Kidney (tissue), 22 donors: ENCODE measurements at places on chromosomes 2 and 18. TPM values are rescaled to one million over a fixed set of nuclear protein-coding genes. Genes with fewer than 3 reads are reported as not detected.

DNA sequence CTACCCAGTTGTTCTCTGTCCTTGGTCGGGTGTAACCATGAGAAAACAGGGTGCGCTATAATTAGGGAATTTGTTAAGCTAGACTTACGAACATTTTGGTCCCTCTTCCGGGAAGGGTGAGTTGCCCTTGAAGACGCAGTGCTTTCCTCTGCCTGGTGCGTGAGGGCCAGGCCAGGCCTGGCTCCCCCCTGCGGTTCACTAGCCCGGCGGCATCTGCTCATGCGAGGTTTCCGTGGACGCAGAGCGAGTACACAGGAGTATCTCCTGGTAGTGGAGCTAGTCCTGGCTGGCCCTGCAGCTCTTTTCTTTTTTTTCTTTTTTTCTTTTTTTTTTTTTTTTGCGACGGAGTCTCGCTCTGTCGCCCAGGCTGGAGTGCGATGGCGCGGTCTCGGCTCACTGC is 148.8 kb downstream of the PTGR3 start:
- DNase-seq = no peak

DNA sequence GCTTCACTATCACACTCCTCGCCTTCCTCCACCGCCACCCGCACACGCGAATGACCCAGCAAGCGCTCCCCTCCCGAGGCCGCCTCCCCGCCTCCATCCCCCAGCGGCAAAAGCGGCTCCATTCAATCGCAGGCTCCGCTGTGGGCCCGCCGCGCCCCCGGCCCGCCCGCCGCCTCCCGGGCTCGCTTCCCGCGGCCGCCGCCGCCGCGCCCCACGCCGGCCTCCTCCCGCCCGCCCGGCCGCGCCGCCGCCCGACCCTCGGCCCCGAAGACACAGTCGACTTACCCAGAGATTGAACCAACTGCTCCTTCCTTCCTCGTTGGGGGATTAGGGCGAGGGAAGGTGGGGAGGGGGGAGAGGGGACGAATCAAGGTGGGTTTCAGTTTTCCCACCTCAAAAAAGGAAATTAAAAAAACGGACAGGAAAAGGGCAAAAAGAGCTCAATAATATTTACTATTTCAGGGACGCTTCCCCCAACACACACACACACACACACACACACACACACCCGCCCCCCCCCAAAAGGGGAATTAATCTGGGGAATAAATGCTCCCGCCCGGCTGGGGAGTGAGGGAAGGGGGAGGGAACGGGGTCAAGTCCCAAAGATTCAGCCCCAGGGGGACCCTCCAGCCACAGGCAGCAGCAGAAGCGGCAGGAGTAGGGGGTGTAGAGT is 743 bp downstream of the XPO1 start:
- peak; percentile 62 for DNase-seq

DNA sequence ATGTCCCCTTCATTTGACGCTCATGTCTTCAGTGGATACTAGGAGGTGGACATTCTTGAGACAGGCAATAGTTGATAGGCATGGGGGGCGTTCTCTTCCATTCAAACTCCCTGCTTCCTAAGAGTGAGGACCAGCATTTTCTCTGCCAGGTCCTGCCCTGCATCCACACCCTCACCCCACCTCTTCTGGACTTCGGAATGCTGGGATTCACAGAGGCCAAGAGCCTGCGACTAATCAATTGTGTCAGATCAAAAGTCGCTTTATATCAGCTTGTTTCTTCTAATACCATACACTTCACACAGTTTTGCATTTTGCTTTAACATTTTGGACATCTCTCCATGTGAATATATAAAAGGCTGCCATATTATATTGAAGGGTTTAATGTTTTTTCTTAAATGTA is 210.7 kb downstream of the CCDC102B start:
- no peak for DNase-seq

DNA sequence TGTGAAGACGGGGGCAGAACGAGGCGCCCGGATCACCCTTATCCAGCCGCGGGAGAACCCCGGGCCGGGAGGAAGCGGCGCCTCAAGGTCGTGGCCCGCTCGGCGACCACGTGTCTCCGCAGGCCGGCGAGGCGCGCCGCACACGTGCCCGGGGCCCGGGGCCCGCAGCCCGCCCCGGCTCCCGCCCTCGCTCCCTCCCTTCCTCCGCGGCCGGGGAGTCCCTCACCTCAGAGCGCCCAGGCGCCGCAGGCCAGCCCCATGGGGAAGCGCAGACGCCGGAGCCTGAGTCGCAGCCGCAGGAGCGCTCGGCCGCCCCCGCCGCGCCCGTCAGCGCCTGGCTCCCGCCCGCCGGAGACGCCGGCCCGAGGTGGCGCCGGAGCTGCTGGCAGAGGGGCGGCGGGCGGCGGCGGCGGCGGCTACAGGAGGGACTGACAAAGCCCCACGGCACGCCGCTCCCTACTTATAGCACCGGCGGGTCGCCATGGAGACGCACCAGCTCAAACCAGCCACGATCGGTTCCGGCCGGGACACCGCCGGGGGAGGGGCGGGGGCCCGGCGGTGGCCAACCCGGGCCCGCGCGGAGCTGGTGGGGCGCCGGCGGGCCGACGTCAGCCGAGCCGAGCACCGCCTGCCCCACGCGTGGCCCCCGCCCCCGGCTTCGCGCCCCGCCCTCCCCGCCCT is at the start of gene ODC1:
Gene ODC1, minus strand, starts transcription at position 433 of the 681 bp plus-strand sequence. CDS start 3,295 bp downstream, outside the sequence.
- DNase-seq = peak; percentile 96

SOCS6 gene
- 5.1 TPM for polyA plus RNA-seq

DNA sequence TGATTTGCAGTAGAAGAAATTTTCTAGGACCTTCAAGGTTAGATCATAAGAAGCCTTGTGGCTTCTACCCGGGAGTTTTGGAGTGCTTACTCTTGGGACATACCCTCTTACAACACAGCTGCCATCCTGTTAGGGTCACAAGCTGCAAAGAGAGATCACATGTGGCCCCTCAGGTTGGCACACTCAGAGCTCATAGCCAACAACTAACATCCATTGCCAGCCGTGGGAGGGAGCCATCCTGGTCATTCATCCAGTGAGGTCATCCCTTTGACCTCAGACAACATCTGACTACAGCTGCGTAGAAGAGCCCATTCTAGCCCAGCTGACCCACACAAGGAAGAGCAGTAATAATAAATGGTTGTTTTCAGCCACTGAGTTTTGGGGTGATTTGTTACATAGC is 76.9 kb upstream of the NABP1 start:
- no peak for DNase-seq

TMEM182 gene
- polyA plus RNA-seq = 4.2 TPM

USP14 gene
- 27.1 TPM for polyA plus RNA-seq

DNA sequence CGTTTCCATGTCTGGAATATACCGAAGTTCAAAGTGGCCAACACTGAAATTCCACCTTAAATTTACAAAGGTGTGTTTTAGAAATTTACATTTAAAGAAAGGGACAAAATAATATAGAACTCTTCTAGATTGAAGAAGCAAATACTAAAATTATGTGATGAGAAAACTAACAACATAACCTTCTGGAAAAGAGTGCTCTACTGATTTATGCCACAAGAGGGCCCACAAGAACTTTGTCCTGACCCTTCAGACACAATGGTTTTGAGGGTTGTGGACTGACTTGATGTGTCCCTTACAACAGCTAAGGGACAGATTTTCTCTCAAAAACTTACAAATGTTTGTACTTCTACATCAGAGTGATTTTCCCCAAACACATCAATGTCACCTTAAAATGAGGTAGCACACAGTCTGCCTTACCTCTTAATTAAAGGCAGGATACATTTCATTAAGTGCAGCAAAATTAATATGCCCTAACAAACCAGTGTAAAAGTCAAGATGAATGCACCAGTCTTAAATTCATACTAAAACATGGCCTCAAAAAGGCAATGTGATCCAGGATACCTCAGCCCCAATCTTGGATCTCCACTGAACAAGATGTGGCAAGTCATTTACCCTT is 36.2 kb downstream of the EIF2AK3 start:
- DNase-seq = no peak

DNA sequence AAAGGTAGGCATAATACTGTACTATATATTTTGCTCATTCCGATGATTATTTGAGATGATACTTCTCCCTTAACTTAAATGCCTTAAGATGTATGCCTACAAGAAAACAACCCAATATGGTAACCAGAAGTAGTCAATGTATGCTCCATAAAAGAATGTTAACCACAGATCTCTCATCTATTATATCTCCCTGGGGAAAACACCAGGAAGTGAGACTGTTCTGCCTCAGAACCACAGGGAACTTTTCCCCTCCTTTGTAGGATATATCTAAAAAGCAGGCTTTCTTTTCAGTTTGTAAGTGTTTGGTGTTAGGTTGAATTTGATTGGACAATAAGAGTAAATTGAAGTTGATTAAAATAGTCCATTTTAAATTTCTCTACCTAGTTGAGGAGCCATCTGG is 1160.5 kb upstream of the NXPH2 start:
- DNase-seq = no peak

GRCh38 chr2:202237787-202238233 is 587 bp downstream of the SUMO1 start:
- DNase-seq = peak; percentile 76

SLC38A11 gene
- 6.5 TPM for polyA plus RNA-seq

DNA sequence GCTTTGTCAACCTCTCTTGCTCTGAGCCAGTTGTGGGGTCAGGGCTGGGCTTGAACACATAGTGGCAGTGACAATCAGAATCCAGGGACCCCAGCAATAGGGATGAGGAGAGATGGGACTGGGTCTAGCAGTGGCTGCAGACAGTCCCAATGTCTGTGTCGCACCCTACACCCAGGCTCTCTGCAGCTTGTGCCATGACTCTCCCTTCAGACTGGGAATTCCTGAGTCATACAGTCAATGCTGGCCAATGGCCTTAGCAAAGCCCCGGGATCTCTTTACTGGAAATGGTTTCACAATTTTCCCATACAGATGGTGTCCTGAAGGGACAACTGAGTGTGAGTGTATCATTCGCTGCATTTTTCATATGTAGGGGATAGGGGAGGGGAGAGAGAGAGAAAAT is 74.2 kb upstream of the CELF4 start:
- DNase-seq = no peak

DNA sequence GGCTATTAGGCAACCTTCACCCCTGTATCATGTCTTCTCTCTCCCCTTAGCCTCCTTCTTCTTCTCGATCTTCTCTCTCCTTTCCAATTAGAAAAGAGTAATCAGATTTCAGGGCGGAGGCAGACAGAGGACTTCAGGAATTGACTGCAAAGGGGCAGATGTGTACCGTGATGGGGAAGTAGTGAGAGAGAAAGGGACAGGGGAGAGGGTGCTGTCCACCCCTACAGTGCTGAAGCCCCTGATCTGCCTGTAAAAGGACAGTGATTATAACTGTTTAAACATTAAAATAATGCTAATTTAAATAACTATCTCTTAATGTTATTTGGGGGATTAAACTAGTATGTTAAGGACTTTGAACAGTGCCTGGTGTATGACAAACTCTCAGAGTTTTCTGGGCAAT is 178.5 kb downstream of the ACTR3 start:
- peak; percentile 44 for DNase-seq

CABYR gene
- polyA plus RNA-seq = 0.82 TPM

DNA sequence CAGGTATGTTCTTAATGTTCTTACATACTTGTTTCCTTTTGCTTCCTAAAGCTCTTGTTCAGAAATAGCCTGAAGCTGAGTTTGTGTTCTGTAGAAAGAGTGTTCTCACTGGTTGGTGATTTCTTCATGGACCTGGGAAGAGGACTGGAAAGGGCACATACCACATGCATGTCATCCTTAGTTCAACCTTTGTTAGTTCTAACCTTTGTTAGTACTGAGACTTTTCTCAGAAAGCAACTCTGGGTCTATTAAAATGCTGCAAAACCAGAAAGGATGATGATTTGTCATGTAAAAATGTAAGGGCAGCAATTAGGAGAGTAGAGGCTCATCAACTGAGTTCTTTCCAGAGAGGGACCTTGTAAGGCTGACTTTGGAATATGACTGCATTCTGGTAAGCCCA is 2.5 kb upstream of the FAP start:
- no peak for DNase-seq

- no peak for DNase-seq
Observed at GRCh38 chr2:201996679-201997314, 36.9 kb upstream of the FZD7 start.

TGFA gene
- polyA plus RNA-seq = 8.3 TPM

DNA sequence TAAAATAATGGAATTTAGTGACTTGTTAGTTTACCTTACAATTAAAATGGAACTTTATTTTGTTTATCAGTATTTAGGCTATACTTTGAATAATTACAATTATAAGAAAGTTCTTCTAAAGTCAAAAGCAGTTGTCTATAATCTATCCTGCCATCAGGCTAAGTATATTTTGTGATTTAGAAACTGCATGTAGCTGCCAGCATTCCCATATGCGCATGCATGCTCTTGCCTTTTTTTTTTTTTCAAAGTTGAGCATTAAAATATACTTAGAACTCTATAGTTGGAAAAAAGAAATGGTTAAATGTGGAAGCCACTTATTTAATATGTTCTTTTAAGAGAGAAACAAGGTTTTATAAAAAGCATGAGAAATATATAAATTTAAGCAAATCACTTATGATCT is 99.0 kb downstream of the ARHGEF33 start:
- no peak for DNase-seq

CARF gene
- 2.7 TPM for polyA plus RNA-seq

GRCh38 chr2:141598982-141599381 is 531.8 kb downstream of the LRP1B start:
- DNase-seq = no peak

HOXD9 gene
- 36.4 TPM for polyA plus RNA-seq

PLEK gene
- 2.8 TPM for polyA plus RNA-seq

RNF125 gene
- 0.62 TPM for polyA plus RNA-seq

GRCh38 chr2:78011251-78011650 is 489.1 kb upstream of the LRRTM4 start:
- DNase-seq = no peak

C2orf66 gene
- polyA plus RNA-seq = not detected

GRCh38 chr2:48316753-48317750 is 212.9 kb upstream of the STON1 start:
- no peak for DNase-seq

PMAIP1 gene
- 0.71 TPM for polyA plus RNA-seq

GRCh38 chr2:132978840-132979239 is 308.8 kb upstream of the LYPD1 start:
- DNase-seq = no peak

GNLY gene
- polyA plus RNA-seq = 8.1 TPM

GRCh38 chr2:219331560-219332213 is 857 bp downstream of the RESP18 start:
- DNase-seq = peak; percentile 79

- DNase-seq = no peak
Observed at GRCh38 chr2:33730193-33730592, 131.1 kb upstream of the FAM98A start.

DNA sequence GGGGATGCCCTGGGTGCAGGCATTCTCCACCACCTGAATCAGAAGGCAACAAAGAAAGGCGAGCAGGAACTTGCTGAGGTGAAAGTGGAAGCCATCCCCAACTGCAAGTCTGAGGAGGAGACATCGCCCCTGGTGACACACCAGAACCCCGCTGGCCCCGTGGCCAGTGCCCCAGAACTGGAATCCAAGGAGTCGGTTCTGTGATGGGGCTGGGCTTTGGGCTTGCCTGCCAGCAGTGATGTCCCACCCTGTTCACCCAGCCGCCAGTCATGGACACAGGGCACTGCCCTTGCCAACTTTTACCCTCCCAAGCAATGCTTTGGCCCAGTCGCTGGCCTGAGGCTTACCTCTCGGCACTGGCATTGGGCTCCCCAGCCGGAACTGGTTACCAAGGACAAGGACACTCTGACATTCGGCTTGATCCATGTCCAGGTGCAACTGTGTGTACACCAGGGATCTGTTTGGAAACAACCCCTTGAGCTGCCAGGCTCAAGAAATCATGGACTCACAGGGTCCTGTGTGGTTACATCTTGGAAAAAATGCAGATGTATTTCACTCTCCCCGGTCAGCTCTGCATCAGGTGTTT is 31.8 kb downstream of the SLC1A4 start:
- no peak for DNase-seq

GRCh38 chr2:179165356-179166000 is 99.2 kb downstream of the SESTD1 start:
- DNase-seq = no peak
